Fibroblast of lung (primary cell): ENCODE measurements at places on chromosomes 2 and 18. TPM values are rescaled to one million over a fixed set of nuclear protein-coding genes. Genes with fewer than 3 reads are reported as not detected.

- DNase-seq, result peak; percentile 88
- no peak overlapping the region for H3K4me3 ChIP-seq
- H3K27me3 ChIP-seq, result no peaks in the 10 kb centered on the region
- H3K36me3 ChIP-seq, result no peaks in the 10 kb centered on the region
These were observed 1.3 kb upstream of the CLIP4 start for GRCh38 chr2:29113891-29114321.

- no peak overlapping the region for H3K4me3 ChIP-seq
- peaks cover 8% of the 10 kb centered on the region for H3K27me3 ChIP-seq
- no peak for DNase-seq
- H3K36me3 ChIP-seq, result no peaks in the 10 kb centered on the region
- H3K4me1 ChIP-seq, result peaks cover 23% of the 10 kb centered on the region
These were observed 38.5 kb upstream of the SNED1 start for GRCh38 chr2:240959941-240960308.

DNA sequence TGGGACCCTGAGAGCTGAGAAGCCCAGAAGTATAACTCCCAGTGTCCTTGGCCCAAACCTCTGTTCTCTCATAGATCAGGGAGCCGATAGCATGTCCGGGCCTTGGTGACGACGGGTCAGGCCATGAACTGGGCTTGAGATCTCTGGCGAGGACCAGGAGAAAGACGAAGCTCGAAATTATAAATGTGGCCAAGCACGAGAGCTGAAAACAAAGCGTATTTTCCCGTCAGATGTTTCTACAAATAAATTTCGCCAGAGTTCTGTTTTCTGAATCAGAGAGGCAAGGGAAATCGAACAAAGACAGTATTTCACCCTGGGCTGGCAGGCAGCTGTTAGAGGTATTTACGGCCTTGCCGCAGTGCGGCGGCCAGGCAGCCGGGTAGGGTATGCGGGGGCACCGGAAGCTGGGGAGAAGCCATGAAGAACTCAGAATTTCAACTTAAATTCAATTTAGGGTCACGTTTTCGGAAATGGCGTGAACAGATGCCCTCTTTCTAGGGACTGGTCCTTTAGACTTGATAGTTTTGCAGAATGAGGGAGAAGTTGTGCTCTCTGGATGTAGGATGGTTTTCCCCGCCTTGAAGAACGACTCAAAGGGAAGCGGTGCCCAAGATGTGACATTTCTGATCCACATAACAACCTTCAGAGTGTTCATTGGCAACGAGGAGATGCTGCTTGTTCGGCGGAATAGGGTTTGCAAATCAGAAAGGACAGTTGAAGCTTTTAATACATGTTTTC, 9.6 kb downstream of the HOXD8 start:
- no peaks in the 10 kb centered on the region for H3K4me1 ChIP-seq
- no peak for DNase-seq
- no peak overlapping the region for H3K27ac ChIP-seq
- H3K36me3 ChIP-seq, result no peaks in the 10 kb centered on the region
- H3K27me3 ChIP-seq, result peaks cover 65% of the 10 kb centered on the region

GRCh38 chr18:49795612-49796552, 17.5 kb downstream of the ACAA2 start:
- DNase-seq, result peak; percentile 42
- H3K27ac ChIP-seq, result no peak overlapping the region
- H3K4me3 ChIP-seq, result no peak overlapping the region

- H3K27me3 ChIP-seq, result no peaks in the 10 kb centered on the region
- peaks cover 2% of the 10 kb centered on the region for H3K4me1 ChIP-seq
- no peaks in the 10 kb centered on the region for H3K36me3 ChIP-seq
- no peak overlapping the region for H3K4me3 ChIP-seq
These were observed 1101.5 kb upstream of the KLHL29 start for GRCh38 chr2:22283436-22283835.

DNA sequence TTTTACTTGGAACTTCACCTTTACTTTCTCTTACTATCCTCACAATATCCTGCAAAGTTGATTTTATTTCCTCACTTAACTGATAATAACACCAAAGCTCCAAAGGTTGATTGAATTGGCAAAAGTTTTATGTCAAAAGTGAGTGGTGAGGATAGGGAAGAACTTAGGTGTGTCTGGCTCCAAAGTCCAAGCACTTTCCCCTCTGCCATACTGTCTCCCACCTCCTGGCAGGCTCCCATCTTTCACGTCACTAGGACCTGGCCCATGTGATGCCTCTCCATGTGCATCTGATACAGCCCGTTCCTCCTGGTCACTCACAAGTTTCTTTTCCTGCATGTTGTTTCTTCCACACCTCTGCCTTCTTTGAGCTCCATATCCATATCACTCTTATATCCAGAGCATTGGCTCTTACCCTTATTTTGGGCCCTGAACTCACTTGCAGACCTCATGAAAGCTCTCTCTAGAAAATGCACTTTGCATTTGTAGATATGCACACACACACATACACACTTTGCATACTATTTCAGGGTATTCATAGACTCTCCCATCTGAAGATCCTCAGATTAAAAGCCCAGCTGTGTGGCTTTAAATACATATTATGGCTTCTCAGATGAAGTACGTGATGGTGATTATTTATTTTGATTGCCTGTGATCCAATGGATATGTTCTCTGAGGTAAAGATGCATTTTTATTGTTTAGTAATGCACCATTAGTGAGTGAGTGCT, 12.3 kb downstream of the MEP1B start:
- no peaks in the 10 kb centered on the region for H3K36me3 ChIP-seq
- H3K4me1 ChIP-seq, result no peaks in the 10 kb centered on the region
- no peak for DNase-seq
- H3K4me3 ChIP-seq, result no peak overlapping the region
- no peak overlapping the region for H3K27ac ChIP-seq

HOXD9 gene
- not detected in 2 replicates for total RNA-seq
